ENCODE measurements at places on chromosomes 7 and 10.

DNA sequence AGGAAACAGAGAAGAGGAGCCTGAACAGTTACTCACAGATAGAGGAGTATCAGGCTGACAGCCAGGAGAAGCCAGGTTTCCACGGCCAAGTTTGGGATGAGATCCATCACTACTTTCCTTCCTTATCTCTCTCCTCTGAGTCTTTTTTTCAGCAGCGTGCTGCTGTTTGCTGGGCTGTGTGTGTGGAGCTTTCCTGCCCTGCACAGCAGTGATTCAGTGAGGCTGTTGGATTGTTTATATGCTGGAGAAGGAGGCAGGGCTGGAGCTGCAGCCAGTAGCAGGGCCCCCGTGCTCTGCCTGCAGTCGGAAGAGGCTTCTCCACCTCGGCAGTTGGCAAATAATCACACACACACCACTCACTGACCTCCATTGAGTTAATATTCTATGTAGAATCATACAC is at the start of gene CYP3A7:
Gene CYP3A7, minus strand, starts transcription at position 210 of the 400 bp plus-strand sequence. Its CDS starts 103 bp downstream, at position 107.
- DNase-seq: no peak

GRCh38 chr7:153640586-153640985 is 411.6 kb upstream of the DPP6 start:
- no peak for DNase-seq

- peak; percentile 46 for DNase-seq
Measured at GRCh38 chr10:119029613-119030420, at the start of gene NANOS1. TSS of gene NANOS1 (plus strand) at chr10:119029714. CDS start at chr10:119029802, 88 bp downstream.

GRCh38 chr7:76146374-76146773 is 55.3 kb upstream of the SRRM3 start:
- DNase-seq: no peak

- no peak for DNase-seq
Measured at GRCh38 chr7:118286131-118286530, 61.6 kb downstream of the ANKRD7 start.

GRCh38 chr7:84368122-84368521 is 173.5 kb upstream of the SEMA3A start:
- DNase-seq: no peak

DNA sequence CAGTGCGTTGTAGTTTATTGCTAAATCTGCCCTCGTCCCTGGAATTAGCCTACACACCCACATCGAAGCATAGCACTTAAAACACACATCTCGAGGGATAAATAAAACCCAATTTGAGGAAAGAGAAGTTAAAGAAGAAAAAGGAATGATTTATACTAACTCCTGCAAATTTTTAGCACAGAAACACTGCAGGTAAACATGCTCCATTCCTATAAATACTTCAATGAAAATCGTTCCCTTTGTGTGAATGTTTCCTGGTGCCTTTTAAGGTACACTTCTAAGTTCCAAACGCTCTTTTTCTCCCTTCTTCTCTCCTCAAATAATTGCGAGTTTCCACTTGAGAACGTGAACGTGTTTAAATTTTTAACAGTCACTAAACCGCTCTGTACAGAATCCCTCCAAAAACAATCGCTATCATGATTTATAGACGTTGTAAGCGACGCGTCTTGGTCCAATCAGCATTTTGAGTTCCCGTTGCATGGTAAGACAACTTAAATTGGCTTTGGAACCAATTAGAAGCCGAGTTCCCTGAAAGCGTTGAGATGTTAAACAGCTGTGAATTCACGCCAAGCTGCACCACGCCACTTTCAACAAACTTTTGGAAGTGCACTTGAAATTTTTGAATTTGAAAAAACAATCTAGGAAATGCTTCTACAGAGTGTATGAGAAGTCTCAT is 12.5 kb upstream of the EBLN1 start:
- DNase-seq: peak; percentile 28

- no peak for DNase-seq
Measured at GRCh38 chr10:114151892-114152291, 22.1 kb downstream of the CCDC186 start.

- DNase-seq: no peak
Measured at GRCh38 chr10:77180104-77180503, 457.5 kb downstream of the KCNMA1 start.

DNA sequence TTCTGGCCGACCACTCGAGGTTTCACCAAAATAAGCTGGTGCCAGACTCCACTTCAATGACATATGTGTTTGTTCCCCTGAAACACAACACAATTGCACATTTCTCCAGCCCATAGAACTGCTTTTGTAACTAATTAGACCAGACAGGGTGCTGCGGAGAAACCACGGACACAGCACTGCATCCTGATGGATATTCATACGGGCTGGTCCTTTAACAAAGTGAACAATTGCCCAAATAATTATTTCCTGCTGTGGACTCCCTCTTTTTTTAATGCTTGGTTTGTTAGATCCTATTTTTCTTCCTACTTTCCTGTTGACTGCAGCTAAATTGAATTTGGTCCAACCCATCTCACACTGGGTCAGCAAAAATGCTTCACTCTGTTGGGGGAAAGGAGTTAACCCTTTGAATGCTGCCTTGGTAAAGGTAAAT is 198.6 kb upstream of the BMPER start:
- DNase-seq: no peak

- peak; percentile 39 for DNase-seq
Measured at GRCh38 chr7:122092964-122093797, 50.9 kb downstream of the AASS start.

GRCh38 chr7:45514944-45515343 is 59.2 kb upstream of the ADCY1 start:
- no peak for DNase-seq

DNA sequence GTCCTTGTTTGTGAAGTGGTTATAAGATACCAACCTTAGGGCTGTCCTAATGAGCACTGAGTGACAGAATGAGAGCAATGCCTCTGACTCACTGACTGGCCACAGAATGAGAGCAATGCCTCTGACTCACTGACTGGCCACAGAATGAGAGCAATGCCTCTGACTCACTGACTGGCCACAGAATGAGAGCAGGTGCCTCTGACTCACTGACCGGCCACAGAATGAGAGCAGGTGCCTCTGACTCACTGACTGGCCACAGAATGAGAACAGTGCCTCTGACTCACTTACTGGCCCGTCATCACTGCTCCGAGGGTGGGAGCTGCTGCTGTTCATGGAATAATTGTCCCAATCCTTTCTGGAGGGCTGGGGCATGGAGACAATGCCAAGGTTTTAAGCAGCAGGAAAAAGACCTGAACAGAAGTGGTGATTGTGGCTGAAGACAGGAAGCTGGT is 265.2 kb upstream of the PPP2R2D start:
- no peak for DNase-seq

DNA sequence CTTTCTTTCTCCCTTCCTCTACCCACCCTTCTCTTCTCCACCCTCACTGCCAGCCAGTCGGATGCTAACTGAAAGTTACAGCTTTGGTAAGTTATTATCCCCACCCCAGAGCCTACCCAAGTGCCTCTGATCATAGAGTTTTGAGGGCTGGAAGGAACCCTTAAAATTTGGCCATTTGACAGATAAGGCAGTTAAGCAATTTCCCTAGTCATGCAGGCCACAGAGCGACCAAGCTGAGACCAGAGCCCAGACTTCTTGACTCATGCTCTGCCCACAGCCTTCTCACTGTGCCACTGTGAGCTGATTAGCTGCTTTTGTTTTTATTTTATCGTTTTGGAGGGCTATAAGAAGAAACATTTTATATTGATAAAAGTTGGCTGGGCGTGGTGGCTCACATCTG is 17.2 kb downstream of the SAP25 start:
- DNase-seq: no peak

DNA sequence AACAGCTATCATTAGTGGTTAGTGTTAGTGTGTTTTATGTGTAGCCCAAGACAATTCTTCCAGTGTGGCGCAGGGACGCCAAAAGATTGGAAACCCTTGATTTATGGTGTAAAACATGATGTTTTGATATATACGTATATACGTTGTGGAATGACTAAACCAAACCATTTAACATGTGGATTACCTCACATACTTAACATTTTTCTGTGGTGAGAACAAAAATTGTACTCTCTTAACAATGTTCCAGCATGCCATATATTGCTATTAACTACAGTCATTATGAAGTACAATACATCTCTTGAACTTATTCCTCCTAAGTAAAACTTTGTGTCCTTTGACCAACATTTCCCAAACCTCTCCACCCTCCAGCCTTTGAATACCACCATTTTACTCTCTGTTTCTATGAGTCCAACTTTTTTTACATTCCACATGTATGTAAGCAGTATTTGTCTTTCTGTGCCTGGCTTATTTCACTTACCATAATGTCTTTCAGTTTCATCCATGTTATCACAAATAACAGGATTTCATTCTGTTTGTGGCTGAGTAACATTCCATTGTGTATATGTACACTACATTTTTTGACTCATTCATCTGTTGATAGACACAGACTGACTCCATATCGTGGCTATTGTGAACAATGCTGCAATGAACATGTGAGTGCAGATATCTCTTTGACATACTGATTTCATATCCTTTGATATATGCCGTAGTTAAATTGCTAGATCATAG is 42.2 kb upstream of the MAGI2 start:
- no peak for DNase-seq

GRCh38 chr7:31004393-31004792 is 40.6 kb downstream of the GHRHR start:
- DNase-seq: no peak

GRCh38 chr7:39651265-39651664 is 27.9 kb downstream of the RALA start:
- DNase-seq: no peak

- no peak for DNase-seq
Measured at GRCh38 chr7:52017802-52018679, 701.4 kb upstream of the COBL start.

DNA sequence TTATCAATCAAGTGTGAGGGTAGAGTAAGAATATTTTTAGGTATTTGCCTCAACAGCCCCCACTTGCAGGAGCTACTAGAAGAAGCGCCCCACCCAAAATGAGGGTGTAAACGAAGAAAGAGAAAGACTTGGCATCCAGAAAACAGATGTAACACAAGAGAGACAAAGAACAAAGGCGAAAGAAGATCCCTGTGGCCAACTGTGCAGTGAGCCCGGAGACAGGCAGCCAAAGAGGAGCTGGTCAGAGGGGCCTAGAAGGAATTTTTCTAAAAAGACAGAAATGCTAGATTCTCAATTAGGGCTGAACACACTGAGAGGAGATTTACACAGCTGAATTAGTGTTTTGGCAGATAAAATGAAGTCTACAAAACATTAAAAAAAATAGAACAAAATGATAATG is 29.6 kb upstream of the EIF5AL1 start:
- no peak for DNase-seq

GRCh38 chr7:132291481-132291880 is 284.8 kb downstream of the PLXNA4 start:
- DNase-seq: no peak

DNA sequence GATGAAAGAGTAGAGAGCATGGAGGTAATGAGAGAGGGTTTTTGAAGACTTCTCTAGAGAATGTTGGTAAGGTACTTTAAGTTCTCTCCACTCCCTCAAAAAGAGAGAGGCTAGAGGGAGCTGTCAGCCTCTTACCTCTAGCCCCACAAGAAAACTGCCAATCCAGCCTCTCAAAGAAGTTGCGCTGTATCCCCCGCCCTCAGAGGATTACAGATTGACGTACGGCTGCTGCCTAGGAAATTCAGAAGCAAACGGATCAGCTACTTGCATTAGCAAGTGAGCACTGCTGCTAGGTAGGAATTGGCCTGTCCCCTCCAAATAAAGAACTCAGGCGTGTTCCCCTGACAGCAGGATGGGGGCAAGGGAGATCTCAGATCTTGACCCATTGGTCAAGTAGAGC is 34.2 kb downstream of the TYW1B start:
- no peak for DNase-seq

GRCh38 chr7:19574131-19574530 is 134.7 kb downstream of the POLR1F start:
- DNase-seq: no peak

- no peak for DNase-seq
Measured at GRCh38 chr10:22834471-22834870, 93.4 kb upstream of the ARMC3 start.

- DNase-seq: no peak
Measured at GRCh38 chr10:4887501-4887900, 61.5 kb downstream of the AKR1E2 start.

DNA sequence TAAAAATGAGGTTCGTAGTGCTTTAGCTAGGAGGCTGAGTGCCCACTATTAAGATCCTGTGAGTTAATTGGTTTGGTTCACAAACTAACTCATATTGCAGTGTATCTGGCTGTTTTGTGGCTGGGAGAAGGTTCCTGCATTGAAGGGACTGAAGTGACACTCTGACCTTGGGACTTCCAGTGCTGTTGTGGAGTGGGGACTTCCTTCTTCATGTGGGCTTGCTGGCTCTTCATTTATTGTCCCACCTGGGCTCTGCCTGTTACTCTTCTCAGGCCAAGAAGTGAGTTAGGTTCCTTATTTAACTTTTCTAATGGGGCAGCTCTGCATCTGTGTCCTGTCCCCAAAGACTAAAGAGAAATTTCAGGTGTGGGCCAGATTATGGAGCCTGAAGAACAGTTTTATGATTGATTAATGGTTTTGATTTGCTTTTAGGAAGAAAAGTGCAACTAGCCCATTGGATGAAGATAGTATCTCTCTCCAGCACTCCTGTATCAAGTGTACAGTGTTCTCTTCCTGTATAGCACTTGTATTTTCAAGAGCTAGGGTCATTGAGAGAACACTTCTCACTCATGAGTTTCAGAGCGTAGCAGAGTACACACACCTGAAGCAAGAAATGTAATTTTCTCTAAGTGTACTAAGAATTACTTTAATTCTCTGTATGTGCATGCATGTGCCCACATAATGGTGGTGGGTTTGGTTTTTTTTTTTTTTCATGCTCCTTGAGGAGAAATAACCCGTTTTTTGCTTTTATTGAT is 54.8 kb downstream of the AUTS2 start:
- DNase-seq: no peak

- DNase-seq: peak; percentile 35
Measured at GRCh38 chr10:127243490-127244272, 47.3 kb upstream of the INSYN2A start.

DNA sequence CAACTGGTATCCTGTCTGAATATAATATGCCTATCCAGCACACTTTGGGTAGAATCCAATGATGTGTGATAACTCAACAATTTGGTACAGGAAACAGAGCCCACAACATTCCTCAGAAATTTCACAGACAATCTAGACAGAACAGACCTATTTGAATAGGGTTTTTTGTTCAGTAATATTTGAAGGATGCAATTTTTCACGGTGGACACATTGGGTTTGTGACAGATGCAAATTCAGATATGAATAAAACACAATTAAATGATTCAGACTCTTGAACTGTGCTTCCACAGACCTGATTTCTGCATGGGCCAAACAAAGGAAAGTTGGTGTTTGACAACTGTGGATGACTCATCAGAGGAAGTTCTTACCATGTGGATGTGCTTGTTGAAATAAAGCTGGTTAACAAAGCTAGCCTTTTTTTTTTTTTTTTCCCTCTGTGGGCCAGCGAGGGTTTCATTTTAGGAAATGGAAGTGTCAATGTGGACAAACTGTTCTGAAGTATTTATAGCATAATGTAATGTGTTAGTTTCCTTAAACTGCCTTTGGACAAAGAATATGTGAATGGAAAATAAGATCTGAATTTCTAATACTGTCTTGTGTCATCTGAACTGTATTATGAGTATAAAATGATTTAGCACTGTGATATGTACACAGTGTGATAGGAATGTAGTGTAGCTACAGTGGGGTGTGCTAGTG is 43.2 kb upstream of the FAM133B start:
- no peak for DNase-seq

- DNase-seq: no peak
Measured at GRCh38 chr10:116763440-116763839, 21.1 kb upstream of the HSPA12A start.

- no peak for DNase-seq
Measured at GRCh38 chr10:13915710-13916109, 328.9 kb downstream of the PRPF18 start.

Measured in activated T-cell treated with anti-CD3 and anti-CD28 coated beads, Interleukin-2, amount 50 U/mL, for 1 hour (primary cell).